Posterior cingulate gyrus (tissue), 11 donors: ENCODE measurements at places on chromosomes 13 and 19.

GRCh38 chr13:39379667-39380655 lies 223.0 kb downstream of the LHFPL6 start:
- DNase-seq, result no peak

GRCh38 chr13:101841698-101842097 lies 389.2 kb downstream of the ITGBL1 start:
- DNase-seq, result no peak

DNA sequence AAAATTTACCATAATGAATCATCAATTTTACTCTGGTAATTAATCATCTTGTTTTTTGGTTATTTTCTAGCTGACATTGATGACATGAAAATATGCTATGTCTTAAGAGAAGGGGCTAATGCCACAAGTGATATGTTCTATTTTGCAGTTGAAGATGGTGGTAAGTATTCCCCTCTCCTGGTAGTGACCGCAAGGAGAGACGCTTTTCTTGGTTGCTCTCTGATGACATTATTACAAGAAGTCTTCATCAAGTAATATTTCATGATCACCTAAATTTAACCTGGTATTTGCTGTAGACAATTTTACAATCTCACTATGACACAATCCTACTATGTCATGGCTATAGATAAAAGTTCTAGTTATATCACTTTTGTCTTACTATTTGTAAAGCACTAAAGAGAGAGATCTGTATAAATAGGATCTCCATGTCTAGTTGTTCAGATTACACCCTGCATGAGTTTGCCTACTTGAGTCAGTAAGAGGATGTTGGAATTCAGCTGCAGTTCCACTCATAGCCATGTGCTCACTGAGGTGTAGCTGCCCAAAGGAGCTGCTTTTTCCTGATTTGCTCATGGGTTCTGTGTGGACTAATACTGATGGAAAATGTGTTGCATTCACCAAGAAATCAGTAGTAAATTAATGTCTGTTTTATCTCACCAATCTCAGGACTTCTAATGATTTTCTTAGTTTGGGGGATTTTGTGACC lies 10.9 kb downstream of the FREM2 start:
- no peak for DNase-seq

DNA sequence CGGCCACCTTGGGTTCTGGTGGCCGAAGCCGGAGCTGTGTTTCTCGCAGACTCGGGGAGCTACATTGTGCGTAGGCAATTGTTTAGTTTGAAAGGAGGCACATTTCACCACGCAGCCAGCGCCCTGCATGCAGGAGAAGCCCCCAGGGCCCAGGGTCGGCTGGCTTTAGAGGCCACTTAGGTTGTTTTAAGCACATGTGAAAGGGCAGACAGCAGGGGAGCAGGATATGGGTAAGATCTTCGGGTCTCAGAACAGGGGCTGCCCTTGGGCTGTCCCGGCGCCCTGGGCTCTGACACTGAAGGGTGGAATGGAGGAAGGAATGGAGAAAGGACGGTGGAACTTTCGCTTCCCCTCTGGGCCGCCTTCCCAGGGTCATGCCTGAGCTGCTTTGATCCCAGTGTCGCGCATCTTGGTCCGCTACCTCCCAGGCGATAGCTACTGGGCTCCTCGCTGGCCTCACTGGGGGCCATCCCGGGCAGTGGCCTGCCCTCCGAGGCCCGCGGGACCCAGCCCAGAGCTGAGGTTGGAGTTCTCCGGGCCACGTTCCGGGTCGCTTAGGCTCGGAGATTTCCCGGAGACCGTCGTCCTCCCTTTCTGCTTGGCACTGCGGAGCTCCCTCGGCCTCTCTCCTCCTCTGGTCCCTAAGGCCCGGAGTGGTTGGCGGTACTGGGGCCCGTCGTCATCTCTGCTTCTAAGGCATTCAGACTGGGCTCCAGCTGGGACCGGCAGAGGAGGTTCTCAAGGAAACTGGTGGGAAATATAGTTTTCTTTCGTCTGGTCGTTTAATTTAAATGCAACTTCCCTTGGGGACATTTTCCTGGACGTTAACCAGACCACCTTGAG lies 4.3 kb upstream of the POU4F1 start:
- no peak for DNase-seq

- DNase-seq, result peak; percentile 100
These were observed at the start of gene ZNF563 for GRCh38 chr19:12333162-12334159. TSS of gene ZNF563 (minus strand) at chr19:12333633. CDS start at chr19:12333482, 151 bp downstream.
